Activated B cell treated with CpG ODN at 0.5 μM for 24 hours (primary cell): ENCODE measurements at places on chromosomes 1 and 21.

DNA sequence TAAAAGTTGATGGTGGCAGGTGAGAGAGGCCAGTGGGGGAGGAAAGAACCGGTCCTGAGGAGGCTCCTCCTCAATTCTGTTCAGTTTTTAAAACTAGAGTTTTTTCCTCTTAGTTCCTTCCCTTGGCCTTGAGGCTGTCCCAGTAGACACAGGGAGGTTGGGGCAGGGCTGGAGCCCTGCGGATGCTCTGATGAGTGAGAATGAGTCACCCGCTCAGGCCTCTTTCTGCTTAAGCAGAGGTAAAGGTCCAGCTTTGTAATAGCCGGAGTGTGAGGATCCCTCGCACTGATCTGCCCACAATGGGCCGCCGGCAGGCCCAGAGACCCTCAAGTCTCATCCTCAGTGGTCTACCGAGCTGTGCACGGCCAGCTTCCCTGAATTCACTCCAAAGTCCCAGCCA lies 49.6 kb upstream of the IRF2BP2 start:
- DNase-seq, result no peak

GRCh38 chr1:156747742-156748669 lies 3.5 kb downstream of the HDGF start:
- DNase-seq, result no peak

- no peak for DNase-seq
These were observed 39.8 kb downstream of the MTR start for GRCh38 chr1:236834876-236835275.

DNA sequence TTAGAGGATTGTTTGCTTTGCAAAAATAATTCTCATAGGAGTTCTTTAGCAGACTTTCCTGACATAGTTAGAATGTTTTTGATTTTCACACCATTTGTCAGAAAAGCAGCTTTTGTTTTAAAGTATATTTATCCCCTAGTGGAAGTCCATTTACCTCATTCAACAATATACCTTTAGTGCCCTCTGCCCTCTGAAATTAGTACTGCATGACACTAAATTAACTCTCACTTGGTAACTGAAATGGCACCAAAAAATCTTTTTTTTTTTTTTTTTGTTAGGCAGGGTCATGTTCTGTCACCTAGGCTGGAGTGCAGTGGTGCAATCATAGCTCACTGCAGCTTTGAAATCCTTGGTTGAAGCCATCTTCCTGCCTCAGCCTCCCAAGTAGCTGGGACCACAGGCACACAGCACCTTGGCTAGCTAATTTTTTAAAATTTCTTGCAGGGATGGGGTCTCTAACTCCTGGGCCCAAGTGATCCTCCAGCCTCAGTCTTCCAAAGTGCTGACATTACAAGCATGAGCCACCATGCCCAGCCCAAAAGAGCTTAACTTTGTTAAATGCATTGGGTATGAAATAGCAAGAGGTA lies 13.6 kb downstream of the LRRC42 start:
- DNase-seq, result no peak

- no peak for DNase-seq
These were observed 2.9 kb upstream of the ASPM start for GRCh38 chr1:197149340-197149739.

- DNase-seq, result no peak
These were observed 8.2 kb upstream of the CDK11A start for GRCh38 chr1:1732381-1732780.

DNA sequence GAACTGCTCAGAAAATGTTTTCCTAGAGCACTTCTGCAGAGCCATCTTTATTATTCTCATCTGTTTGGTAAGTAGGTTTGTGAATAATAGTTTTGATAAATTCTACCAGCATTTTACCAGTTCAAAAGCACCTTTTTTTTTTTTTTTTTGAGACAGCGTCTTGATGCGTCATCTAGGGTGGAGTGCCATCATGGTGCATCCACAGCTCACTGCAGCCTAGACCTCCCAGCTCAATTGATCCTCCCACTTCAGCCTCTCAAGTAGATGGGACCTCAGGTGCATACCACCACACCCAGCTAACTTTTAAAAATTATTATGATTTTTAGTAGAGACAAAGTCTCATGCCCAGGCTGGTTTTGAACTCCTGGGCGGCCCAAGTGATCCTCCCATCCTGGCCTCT lies 9.8 kb upstream of the RHBG start:
- no peak for DNase-seq

GRCh38 chr1:65360648-65361047 lies 51.3 kb downstream of the DNAJC6 start:
- no peak for DNase-seq

DNA sequence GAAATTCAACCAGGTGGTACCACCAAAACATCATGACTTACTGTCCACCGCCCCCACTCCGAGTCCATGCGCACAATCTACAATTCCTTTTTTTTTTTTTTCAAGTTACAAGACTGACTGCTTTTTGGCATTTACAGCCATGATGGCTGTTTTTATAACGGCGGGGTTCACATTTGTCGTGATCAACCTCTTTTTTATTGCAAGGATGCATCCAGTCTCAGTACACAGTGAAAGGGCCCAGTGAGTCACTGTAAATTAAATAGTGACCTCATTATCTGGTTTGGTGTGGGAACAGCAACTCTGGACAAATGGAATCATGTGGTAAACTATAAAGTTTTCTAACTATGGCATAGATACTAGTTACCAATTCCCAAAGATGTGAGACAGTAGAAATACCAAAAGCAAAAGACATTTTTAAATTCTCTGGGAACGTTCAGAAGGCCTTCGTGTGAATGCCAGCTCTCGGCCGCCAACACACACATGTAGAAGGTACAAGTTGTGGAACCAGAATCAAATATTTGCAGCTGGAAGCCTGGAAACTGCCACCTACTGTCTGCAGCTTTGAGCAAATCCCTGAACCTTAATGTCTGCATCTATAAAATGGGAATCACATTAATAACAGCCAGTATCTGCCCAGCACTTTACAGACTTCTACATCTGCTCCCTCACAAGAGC lies 4.9 kb downstream of the GLIS1 start:
- no peak for DNase-seq

DNA sequence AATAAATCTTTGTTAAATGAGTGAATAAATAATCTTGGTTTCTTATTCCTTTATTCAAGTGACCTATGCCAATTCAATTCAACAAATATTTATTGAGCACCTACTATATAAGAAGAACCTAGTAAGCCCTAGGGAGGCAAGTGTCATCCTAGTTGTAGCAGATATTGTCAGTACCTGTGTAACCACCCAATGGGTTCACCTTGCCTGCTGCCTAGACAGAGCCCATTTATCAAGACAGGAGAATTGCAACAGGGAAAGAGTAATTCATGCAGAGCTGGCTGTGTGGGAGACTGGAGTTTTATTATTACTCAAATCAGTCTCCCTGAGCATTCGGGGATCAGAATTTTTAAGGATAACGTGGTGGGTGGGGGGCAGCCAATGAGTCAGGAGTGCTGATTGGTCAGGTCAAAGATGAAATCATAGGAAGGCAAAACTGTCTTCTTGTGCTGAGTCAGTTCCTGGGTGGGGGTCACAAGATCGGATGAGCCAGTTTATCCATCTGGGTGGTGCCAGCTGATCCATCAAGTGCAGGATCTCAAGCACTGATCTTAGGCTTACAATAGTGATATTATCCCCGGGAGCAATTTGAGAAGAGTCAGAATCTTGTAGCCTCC lies 53.8 kb upstream of the KCNA3 start:
- DNase-seq, result no peak

GRCh38 chr21:37582590-37582989 lies 216.0 kb downstream of the DYRK1A start:
- no peak for DNase-seq

DNA sequence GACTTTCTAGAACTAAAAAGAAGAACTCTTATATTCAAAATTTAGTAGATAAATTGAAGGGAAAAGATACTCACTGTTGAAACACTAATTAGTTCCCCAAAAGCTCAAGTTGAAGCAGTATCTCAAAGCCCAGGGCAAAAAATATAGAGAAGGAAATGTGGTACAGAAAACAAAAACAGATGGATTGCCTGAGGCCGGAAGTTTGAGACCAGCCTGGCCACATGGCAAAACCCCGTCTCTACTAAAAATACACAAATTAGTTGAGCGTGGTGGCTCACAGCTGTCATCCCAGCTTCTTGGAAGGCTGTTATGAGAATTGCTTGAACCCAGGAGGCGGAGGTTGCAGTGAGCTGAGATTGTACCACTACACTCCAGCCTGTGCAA lies 36.0 kb downstream of the FAM177B start:
- peak; percentile 33 for DNase-seq

DNA sequence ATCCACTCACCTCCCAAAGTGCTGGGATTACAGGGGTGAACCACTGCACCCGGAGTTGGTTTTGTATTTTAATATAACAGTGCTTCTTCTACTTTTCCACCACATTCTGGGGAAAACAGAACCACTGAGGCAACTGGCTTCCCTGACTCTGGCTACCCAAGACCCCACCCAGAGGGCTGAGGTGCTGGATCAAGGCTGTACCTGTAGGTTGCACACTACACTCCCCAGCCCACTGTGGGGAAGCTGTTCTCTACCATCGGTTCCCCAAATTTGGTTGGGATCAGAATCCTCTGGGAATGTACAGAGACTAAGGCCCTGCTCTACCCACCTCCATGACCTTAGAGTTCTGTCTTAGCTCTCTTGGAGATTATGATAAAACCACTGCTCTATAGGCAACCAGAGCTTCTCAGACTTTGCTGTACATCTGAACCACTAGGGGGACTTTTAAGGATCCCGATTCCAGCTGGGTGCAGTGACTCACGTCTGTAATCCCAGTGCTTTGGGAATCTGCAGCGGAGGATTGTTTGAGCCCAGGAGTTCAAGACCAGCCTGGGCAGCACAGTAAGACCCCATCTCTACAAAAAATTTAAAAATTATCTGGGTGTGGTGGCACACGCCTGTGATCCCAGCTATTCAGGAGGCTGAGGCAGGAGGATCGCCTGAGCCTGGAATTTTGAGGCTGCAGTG lies 51.6 kb downstream of the GNG4 start:
- no peak for DNase-seq

DNA sequence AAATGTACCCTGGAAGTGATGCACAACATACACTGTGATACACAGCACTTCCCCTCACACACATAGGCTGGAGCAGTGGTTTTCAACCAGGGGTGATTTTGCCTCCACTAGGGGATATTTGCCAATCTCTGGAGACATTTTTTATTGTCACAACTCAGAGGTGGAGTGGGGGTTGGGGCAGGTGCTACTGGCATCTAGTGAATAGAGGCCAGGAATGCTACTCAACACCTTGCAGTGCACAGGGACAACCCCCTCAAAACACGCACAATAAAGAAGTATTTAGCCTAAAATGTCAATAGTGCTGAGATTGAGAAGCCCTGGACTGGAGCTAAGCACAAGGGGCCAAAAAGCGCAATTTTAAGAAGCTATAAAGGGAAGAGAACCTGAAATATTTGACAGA lies 54.1 kb downstream of the DNAJC6 start:
- DNase-seq, result no peak

DNA sequence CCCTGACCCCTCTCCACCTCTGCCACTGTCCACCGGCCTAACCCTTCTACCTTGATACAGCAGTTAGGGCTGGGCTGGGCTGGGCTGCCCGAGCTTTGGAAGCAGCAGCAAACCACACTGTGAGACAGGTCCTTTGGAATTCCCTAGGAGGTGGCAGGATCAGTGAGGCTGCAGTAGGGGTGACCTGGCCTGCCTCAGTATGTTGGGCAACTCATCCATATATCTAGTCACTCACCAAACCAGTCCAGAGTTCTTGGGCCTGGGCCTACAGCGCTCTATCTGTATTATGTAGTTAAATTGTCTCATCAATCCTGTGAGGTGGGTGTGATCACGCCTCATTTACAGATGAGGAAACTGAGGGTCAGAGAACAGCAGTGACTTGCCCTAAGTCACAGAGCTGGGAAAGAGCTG lies 13.3 kb upstream of the SYNC start:
- no peak for DNase-seq

- no peak for DNase-seq
These were observed 2.2 kb upstream of the KRTAP10-6 start for GRCh38 chr21:44594406-44594916.

DNA sequence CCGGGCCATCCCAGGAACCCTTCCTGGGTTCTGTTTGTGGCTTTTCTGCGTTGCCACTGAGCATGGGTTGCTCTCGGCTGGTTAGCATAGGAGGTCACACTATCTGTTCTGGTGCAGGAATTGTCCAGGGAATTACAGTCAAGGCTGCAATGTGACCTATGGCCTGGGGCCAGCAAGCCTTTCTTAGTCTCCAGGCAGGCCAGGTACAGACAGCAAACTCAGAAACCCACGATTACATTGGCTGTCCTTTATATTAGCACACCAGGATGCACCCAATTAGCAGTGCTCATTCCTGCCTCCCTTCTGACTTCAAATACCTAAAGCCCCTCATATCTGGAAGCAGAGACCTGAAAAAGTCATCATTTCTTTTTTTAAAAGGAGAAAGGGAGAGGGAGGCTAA lies 55.2 kb downstream of the CD247 start:
- no peak for DNase-seq

DNA sequence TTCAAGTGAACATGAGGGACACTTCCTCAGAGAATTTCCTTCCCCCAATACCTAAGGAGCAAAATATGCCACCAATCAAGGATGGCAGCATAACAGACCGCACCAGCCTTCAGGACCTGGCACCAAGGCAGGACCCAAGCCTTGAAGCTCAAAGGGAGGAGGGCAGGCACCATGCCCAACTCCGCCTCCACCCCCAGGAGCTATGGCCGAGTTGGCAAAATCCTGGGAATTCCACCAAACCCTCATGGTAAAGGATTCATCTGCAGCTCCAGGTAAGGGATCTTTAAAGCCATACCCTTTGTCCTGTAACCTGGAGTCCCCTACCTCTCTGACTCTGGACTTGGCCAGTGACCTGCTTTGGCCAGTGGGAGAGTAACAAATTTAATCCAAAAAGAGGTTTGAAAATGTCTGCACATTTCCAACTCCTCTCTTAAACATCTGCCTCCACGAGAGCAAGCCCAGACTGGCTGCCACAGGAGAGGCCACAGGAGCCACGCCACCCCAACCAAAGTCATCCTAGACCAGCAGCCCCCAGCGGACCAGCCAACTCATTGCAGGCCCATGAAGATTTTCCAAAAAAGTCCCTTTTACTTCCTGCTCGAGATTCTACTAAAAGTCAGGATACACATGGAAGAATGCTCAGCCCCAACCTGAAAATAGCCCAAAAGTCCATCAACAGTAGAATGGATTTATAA lies 41.9 kb downstream of the NPHP4 start:
- no peak for DNase-seq

DNA sequence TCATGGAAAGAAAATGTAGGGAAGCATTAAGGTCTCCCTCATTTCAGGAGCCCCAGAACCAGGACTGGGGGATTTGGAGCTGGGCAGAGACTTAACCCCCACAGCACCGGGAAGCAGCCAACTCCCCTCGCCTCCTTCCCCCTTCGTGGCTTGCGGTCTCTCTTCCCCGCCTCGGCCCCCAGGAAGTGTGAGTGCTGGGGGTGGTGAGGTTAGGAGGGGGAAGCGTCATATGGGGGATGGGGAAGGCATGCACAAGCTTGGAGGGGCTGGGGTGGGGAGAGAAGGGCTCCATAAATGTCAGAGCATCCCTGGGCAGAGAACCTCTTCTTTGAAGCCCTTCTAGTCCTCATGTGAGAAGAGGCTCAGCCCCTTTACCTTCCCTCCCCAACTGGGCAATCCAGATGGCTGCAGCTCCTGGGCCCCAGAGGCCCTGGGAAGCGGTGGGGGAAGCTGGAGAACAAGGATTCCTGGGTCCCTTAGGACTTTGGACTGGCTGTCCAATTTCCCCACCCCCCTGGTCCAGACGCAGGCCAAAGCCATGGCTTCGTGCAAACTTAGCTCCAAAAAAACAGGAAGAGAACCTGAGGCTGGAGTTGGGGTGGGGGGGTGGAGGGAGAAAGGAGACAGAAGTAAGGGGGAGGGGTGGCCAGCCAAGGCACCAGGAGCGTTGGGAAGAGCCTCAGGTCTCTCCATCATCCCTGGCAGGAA lies 7.8 kb downstream of the ZBTB7B start:
- DNase-seq, result no peak

GRCh38 chr1:199593475-199593874 lies 434.0 kb upstream of the NR5A2 start:
- no peak for DNase-seq
